ENCODE measurements at places on chromosomes 4 and X. TPM values are rescaled to one million over a fixed set of nuclear protein-coding genes. Genes with fewer than 3 reads are reported as not detected.

The THAP9 gene
- 6.9 TPM for total RNA-seq

DNA sequence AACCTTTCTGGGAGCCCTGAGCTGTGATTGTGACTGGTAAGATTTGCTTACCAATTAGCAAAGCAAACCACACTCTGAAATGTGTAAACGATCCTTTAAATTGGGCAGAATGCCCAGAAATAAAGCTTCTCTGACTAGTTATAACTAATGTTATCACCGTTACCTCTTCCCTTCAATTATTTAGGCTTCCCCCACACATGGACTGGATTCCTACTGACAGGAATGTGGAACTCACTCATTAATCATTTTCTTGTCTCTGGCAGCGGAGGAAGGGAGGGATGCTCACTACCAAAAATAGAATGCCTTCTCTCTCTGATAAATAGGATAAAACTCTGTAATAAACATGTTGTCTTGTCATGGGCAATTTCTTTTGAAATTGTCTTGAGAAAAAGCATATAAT lies 25.3 kb upstream of the NWD2 start:
- no peak for DNase-seq

GRCh38 chrX:103467156-103467555 lies 52.1 kb downstream of the RAB40A start:
- DNase-seq: no peak

- DNase-seq: peak; percentile 71
These were observed 21.1 kb downstream of the RASSF6 start for GRCh38 chr4:73599182-73599581.

DNA sequence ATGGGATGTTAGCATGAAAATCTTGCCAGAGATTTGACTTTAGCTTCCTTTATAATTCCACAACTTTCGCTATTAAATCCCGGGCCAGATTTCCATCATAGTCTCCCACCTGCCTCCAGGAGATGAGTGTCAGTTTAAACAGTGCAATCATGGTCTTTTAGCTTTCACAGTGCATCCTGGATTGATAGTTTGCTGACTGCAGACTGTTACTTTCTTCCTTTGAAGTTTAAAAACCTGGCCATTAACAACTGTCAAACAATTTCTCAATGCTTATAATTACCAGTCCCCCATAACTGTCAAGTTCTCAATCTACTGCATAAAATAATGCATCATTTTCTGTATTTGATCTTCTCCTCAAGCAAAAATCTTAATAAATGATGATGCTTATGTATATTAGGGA lies 108.4 kb upstream of the FSTL5 start:
- no peak for DNase-seq

GRCh38 chrX:154409222-154409871 lies at the start of gene DNASE1L1:
TSS of gene DNASE1L1 (minus strand) at chrX:154409254. CDS start at chrX:154405568, 3,686 bp downstream.
- peak; percentile 93 for DNase-seq

Measured in Daoy (cell line).